Neural crest cell (in vitro differentiated cells): ENCODE measurements at places on chromosomes 7 and 10.
A peak's percentile ranks its signal among the peaks of the same experiment; 100 is the strongest.

GRCh38 chr7:55501611-55502010 is 70.7 kb downstream of the VOPP1 start:
- DNase-seq, result no peak
- peaks cover 4% of the 10 kb centered on the region for H3K36me3 ChIP-seq
- no peaks in the 10 kb centered on the region for H3K27me3 ChIP-seq

GRCh38 chr7:111390000-111390399 is 172.3 kb downstream of the IMMP2L start:
- no peak overlapping the region for H3K27ac ChIP-seq
- peaks cover 8% of the 10 kb centered on the region for H3K36me3 ChIP-seq
- no peak overlapping the region for H3K4me3 ChIP-seq
- H3K27me3 ChIP-seq, result no peaks in the 10 kb centered on the region
- no peak for DNase-seq
- H3K4me1 ChIP-seq, result peaks cover 16% of the 10 kb centered on the region

DNA sequence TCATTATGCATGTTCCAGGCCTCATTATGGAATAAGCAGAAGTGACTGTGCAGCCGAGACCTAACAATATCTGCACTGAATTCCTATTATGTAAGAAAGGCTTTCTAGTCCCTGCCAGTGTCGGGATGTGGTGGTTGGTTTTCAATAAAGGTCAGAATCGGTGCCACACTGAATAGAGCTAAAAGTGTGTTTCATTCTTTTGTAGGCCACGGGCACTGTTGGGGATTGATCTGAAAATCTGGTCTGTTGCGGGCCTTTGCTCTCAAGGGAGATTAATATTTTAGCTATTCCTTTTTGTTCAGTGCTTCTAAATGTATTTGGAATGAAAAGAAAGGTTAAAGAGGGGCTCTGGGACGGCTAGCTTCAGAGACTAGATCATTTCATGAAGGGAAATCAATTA is 559.4 kb upstream of the GALNT17 start:
- peaks cover 7% of the 10 kb centered on the region for H3K36me3 ChIP-seq
- H3K27me3 ChIP-seq, result peaks cover 47% of the 10 kb centered on the region
- no peak for DNase-seq
- H3K4me3 ChIP-seq, result peak overlapping the region; percentile 70

DNA sequence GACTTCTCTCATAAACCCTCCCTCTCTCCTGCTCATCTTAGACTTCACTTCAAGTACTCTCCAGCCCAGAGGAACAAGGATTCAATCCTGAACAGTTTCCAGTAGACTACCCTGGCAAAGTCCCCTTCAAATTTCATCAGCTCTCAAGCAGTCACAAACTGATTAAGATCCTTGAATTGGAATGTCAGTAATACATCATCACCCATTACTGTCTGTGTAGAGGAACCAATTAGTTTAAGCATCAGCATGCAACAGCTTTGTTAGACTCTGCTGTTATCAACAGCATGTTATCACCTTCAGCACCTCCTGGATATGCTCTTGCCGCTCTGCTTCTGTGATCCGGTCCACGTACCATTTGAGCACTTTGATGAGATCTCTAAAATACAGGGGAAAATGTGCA is 307.0 kb upstream of the IMMP2L start:
- peaks cover 5% of the 10 kb centered on the region for H3K36me3 ChIP-seq
- no peak overlapping the region for H3K27ac ChIP-seq
- no peak overlapping the region for H3K4me3 ChIP-seq
- DNase-seq, result no peak

GRCh38 chr7:121178869-121179497 is 149.8 kb upstream of the WNT16 start:
- H3K4me1 ChIP-seq, result no peaks in the 10 kb centered on the region
- H3K36me3 ChIP-seq, result no peaks in the 10 kb centered on the region
- no peak overlapping the region for H3K27ac ChIP-seq
- H3K27me3 ChIP-seq, result no peaks in the 10 kb centered on the region

- no peak for DNase-seq
- H3K4me1 ChIP-seq, result peaks cover 9% of the 10 kb centered on the region
These were observed 45.7 kb downstream of the MINDY3 start for GRCh38 chr10:15814565-15814964.

GRCh38 chr10:62373995-62374861 is at the start of gene ZNF365:
TSS of gene ZNF365 (plus strand) at chr10:62374369. CDS start at chr10:62376194, 1,825 bp downstream.
- DNase-seq, result peak; percentile 38
- peaks cover 27% of the 10 kb centered on the region for H3K27me3 ChIP-seq
- H3K4me1 ChIP-seq, result peaks cover 5% of the 10 kb centered on the region
- peak within 1 kb of the TSS; percentile 90 for H3K4me3 ChIP-seq
- H3K27ac ChIP-seq, result no peak within 1 kb of the TSS

DNA sequence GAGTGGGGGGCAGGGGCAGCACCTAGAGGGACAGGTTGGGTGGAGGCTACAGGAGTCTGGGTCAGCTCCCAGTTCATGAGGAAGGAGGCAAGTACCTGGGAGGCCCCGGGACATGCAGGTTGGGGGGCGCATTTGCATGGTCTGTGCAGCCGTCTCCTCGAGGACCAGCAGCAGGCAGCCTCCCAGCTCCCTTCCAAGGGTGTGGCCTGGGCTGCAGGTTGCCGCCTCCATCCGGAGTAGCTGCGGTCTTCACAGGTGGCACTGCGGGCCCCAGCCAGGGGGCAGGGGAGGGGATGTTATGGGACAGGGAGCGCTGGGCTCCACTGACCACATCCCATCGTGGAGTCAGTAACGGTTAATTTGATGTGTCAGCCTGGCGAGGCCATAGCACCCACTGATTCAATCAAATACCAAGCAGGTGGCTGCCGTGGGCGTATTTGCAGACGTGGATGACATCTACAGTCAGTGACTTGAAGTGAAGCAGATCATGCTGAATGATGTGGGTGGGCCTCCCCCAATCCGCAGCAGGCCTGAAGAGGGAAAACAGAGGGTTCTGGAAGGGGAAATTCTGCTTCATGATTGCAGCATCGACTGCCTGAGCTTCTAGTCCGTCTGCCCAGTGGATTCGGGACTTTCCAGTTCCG is 81.6 kb downstream of the PRKAG2 start:
- peak overlapping the region; percentile 62 for H3K27ac ChIP-seq
- no peaks in the 10 kb centered on the region for H3K36me3 ChIP-seq
- no peak for DNase-seq

GRCh38 chr7:55431898-55432297 is 66.8 kb downstream of the LANCL2 start:
- no peak overlapping the region for H3K4me3 ChIP-seq
- no peaks in the 10 kb centered on the region for H3K4me1 ChIP-seq
- DNase-seq, result no peak

GRCh38 chr7:138258197-138258559 is 181.9 kb downstream of the AKR1D1 start:
- H3K27me3 ChIP-seq, result no peaks in the 10 kb centered on the region
- H3K27ac ChIP-seq, result no peak overlapping the region
- H3K4me1 ChIP-seq, result peaks cover 17% of the 10 kb centered on the region
- no peak overlapping the region for H3K4me3 ChIP-seq
- peaks cover 9% of the 10 kb centered on the region for H3K36me3 ChIP-seq

GRCh38 chr7:135914346-135914745 is 62.8 kb downstream of the MTPN start:
- no peaks in the 10 kb centered on the region for H3K36me3 ChIP-seq
- H3K4me3 ChIP-seq, result no peak overlapping the region
- H3K4me1 ChIP-seq, result no peaks in the 10 kb centered on the region
- no peaks in the 10 kb centered on the region for H3K27me3 ChIP-seq
- no peak for DNase-seq
- no peak overlapping the region for H3K27ac ChIP-seq

DNA sequence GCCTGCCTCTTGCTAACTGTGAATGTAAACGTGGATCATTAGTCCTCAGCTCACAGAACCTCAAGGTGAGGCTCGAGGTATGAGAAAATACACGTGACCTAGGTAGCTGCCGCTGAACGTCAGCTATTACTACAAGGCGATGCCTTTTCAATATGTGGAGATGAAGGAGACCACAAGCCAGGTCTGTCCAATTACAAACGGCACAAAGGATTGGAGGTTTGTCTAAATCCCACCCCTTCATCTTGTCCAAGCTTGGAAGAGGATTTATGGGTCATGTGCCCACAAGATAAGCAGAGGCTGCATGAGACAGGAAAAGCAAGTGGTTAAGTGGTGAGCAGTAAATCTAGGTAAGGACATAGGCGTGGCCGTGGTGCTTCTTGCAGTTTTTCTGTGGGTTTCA is 3.4 kb downstream of the H2BK1 start:
- H3K36me3 ChIP-seq, result no peaks in the 10 kb centered on the region
- H3K4me1 ChIP-seq, result no peaks in the 10 kb centered on the region
- DNase-seq, result no peak
- H3K4me3 ChIP-seq, result no peak overlapping the region
- H3K27me3 ChIP-seq, result peaks cover 13% of the 10 kb centered on the region
- no peak overlapping the region for H3K27ac ChIP-seq

- no peak for DNase-seq
- no peak overlapping the region for H3K4me3 ChIP-seq
- H3K27me3 ChIP-seq, result no peaks in the 10 kb centered on the region
- no peaks in the 10 kb centered on the region for H3K36me3 ChIP-seq
- H3K27ac ChIP-seq, result no peak overlapping the region
These were observed 283.0 kb downstream of the ADK start for GRCh38 chr10:74433993-74434392.

DNA sequence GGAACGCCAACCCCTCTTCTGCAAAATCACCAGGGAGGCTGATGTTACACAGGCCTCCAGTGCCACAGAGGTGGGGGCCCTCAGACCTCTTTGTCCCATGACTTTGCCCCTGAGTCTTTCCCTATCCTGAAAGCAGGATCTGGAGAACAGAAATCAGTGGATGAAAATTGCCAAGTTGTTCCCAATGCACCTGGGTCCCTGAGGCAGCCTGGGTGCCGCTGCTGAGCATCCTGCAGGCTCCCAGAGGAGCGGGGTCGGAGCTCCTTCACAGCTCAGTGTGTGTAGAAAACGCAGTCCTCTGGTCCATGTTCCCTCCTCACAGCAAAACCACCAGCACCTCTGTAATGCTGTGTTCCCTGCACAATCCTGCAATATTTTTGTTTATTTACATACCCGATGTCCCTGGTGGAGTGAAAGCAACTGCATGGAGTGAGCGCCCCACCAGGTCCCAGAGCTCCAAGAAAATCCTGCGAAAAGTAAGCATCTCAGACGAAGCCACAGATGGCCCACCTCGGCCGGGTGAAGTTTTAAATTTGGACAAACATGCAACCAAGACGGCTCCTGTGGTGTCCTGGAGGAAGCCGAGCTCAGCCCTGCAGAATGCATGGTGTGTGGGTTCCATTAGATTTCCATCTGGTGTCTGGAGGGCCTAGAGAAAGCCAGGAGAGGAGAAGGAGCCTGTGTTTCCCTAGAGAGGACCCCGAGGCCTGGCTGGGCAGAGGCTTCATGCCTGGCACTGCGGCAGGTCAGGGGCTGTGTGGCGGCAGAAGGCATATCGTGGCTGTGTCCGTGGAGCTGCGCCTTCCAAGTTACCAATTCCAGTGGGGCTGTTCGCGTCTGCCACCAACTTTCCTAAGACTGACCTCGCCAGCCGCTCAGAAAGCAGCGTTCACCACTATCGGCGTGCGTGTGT is 235.2 kb downstream of the WDR37 start:
- H3K4me1 ChIP-seq, result peaks cover 48% of the 10 kb centered on the region
- no peak for DNase-seq
- peaks cover 2% of the 10 kb centered on the region for H3K27me3 ChIP-seq
- H3K27ac ChIP-seq, result no peak overlapping the region
- H3K36me3 ChIP-seq, result no peaks in the 10 kb centered on the region

DNA sequence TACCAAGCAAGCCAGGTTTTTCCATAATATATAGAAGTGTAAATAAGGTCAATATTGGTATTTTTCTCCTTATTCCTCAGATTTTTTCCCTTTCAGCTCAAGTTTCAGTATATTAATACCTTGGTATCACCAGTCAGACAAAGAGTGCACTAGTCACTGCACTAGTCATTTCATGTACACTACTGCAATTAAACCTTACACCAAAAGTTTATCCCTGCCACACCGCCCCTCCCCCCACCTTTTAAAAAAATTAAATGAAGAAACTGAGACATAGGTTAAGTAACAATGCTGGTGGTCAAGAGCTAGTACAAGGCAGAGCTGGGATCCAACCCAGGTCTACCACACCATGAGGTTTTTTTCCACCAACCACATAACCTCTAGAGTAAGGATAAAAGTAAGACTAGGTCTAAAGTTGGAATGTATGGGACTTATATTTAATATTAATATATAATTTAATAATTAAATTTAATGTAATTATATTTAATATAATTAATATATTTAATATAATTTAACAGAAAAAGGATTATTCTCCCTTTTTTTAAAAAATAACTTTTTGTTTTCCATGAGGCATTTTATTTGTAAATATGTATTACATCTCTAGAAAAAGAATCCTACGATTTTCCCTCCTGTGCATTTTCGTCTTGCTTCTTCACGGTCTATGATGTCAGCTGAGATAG is 68.5 kb downstream of the NT5C2 start:
- H3K27ac ChIP-seq, result no peak overlapping the region
- DNase-seq, result no peak
- no peaks in the 10 kb centered on the region for H3K27me3 ChIP-seq
- H3K4me1 ChIP-seq, result no peaks in the 10 kb centered on the region
- peaks cover 9% of the 10 kb centered on the region for H3K36me3 ChIP-seq
- H3K4me3 ChIP-seq, result no peak overlapping the region

GRCh38 chr7:92872701-92873100 is 36.3 kb upstream of the CDK6 start:
- peaks cover 4% of the 10 kb centered on the region for H3K4me1 ChIP-seq
- H3K36me3 ChIP-seq, result peaks cover 5% of the 10 kb centered on the region
- no peak for DNase-seq
- H3K27me3 ChIP-seq, result no peaks in the 10 kb centered on the region

GRCh38 chr10:122152544-122152943 is 118.6 kb upstream of the BTBD16 start:
- peaks cover 56% of the 10 kb centered on the region for H3K4me1 ChIP-seq
- no peak overlapping the region for H3K27ac ChIP-seq
- no peak for DNase-seq
- no peak overlapping the region for H3K4me3 ChIP-seq

GRCh38 chr7:12409097-12409711 is 5.5 kb upstream of the VWDE start:
- no peak overlapping the region for H3K27ac ChIP-seq
- peaks cover 33% of the 10 kb centered on the region for H3K27me3 ChIP-seq
- no peak overlapping the region for H3K4me3 ChIP-seq

DNA sequence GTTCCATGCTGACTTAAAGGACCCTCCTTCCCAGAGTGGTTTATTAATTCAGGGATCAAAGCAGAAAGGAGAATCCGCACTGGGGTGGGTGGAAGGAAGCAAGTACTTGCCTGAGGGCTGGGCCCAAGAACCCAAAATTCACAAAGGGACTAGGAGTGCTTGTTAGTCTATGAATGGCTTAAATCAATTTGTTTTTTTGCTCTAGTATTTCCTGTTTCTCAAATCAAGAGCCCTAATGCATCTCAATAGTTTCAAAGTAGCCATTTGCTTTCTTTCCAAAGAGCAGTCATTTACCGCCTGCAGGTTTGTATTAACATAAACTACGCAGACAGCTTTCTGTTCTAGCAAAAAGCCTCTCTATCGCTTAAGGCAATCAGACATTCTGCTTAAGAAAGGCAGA is 44.2 kb upstream of the SLC35G1 start:
- H3K4me1 ChIP-seq, result peaks cover 14% of the 10 kb centered on the region
- no peaks in the 10 kb centered on the region for H3K36me3 ChIP-seq
- H3K27ac ChIP-seq, result peak overlapping the region; percentile 48
- H3K4me3 ChIP-seq, result no peak overlapping the region
- no peaks in the 10 kb centered on the region for H3K27me3 ChIP-seq

- H3K27me3 ChIP-seq, result no peaks in the 10 kb centered on the region
- no peak for DNase-seq
- no peak overlapping the region for H3K27ac ChIP-seq
- no peaks in the 10 kb centered on the region for H3K4me1 ChIP-seq
- H3K36me3 ChIP-seq, result peaks cover 5% of the 10 kb centered on the region
These were observed 57.8 kb downstream of the PHYHIPL start for GRCh38 chr10:59234194-59234593.

GRCh38 chr10:88983206-88983605 is 7.4 kb upstream of the FAS start:
- peaks cover 5% of the 10 kb centered on the region for H3K4me1 ChIP-seq
- DNase-seq, result no peak
- H3K27me3 ChIP-seq, result no peaks in the 10 kb centered on the region
- no peak overlapping the region for H3K27ac ChIP-seq
